Airway epithelial cell (primary cell): ENCODE measurements at places on chromosomes 12 and 14. TPM values are rescaled to one million over a fixed set of nuclear protein-coding genes. Genes with fewer than 3 reads are reported as not detected.

Gene KIF5A
- 0.14 and 0.21 TPM in 2 replicates for total RNA-seq

Gene LMO3
- 10.3 and 10.9 TPM in 2 replicates for total RNA-seq

Gene CLEC4D
- total RNA-seq, result not detected in 2 replicates

Gene SYT10
- not detected in 2 replicates for total RNA-seq

Gene TNFAIP2
- 4.4 and 5.4 TPM in 2 replicates for total RNA-seq

Gene KRT1
- total RNA-seq, result 0.42 and 0.99 TPM in 2 replicates

Gene HOXC13
- not detected in 2 replicates for total RNA-seq

Gene GLI1
- 0.05 and 0.21 TPM in 2 replicates for total RNA-seq

Gene RPS6KA5
- 3.5 and 4.6 TPM in 2 replicates for total RNA-seq

Gene ATP5F1B
- total RNA-seq, result 634 and 662 TPM in 2 replicates
